ENCODE measurements at places on chromosomes 6 and 20.

DNA sequence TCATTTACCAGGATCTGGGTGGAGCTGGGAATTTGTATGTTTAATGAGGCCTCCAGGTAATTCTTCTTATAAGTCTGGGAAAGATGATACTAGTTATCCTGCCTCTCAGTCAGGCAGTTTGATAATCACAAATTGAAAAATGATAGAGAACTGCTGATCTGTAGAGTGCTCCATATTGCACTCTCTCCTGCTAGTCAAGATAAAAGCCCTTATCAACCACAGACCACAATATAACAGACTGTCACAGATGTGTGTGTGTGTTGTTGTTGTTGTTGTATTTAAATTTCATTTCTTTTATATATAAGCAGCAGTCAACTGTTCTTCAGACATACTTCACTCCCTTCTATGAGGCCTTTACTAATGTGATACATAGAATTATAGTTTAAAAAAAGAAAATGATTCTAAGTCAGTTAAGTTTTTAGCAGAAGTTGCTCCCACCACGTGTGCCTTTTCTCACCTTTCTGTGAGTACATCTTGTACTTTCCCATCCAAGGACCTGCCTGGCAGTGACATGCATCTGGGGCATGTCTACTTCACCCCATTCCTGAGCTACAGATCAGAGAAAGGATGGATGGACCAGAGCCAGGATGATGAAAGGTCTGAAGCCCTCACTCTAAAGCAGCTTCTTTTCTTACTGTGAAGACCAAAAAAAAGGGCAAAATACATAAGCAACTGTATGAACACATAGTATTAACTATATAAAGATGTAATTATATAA, 29.8 kb downstream of the TENT5A start:
- no peak for DNase-seq

DNA sequence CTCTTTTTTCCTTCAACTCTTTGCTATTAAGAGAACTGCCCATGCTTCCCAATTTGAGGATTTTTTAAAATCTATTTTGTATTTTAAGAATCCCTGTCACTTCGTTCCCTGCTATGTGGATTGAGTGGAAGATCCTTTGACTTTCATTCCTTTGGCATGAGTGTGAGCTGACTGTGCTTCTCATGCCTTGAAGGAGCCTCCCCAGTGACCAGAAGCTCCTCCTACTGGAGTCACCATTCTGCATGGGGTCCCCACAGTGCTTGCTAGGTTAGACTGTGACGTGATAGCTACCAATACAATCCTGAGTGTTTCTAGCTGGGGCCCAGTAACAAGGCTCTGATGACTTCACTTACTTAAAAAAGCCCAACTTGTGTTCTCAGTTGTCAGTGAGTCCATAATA, 104.4 kb upstream of the LAMP5 start:
- no peak for DNase-seq

- DNase-seq: no peak
These were observed 194.5 kb upstream of the CDYL start for GRCh38 chr6:4581468-4582385.

GRCh38 chr6:165110860-165111259, 198.5 kb downstream of the C6orf118 start:
- DNase-seq: no peak

DNA sequence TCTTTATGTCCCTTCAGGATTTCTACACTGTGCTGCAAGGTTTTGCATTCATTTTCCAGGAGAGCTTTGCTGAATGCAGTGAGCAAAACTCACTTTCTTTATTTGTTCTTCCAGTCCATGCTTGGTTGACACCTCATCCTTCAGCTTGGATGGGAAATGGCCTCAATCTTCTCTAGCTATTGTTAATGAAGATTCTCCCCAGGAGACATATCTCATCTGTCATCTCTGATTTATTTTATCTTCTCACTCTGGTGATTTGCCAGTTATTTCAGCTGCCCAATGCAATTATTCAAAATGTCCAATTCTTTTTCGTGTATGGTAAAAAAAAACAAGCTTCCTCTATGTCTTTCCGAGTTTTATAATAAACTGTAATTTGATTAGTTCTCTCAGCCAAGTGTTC, 77.9 kb upstream of the PAK5 start:
- no peak for DNase-seq

DNA sequence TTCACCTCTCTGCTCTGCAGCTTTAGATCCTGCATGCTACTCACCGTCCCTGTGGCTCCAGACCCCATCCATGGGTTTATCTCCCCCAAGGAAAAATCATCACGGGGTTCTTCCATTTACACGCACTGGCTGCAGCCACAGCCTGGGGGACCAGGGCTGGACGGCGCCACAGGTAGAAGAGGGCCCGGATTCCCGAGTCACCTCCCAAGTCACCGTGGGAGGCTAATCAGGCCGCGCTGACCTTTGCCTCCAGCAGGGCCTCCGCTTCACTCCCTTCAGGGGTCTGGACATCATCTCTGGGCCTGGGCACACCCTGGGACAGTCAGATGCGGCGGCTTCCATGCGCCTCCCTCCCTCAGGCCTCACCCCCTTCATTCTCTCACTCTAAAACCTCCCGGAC, 47.8 kb upstream of the ENTPD6 start:
- no peak for DNase-seq

- DNase-seq: no peak
These were observed 22.2 kb downstream of the NHLRC1 start for GRCh38 chr6:18100296-18100695.

- no peak for DNase-seq
These were observed 4.1 kb upstream of the MYT1 start for GRCh38 chr20:64160118-64160517.

GRCh38 chr6:136608991-136609390, 58.8 kb upstream of the MAP7 start:
- DNase-seq: no peak

GRCh38 chr20:4406627-4407026, 315.1 kb upstream of the PRND start:
- DNase-seq: no peak

DNA sequence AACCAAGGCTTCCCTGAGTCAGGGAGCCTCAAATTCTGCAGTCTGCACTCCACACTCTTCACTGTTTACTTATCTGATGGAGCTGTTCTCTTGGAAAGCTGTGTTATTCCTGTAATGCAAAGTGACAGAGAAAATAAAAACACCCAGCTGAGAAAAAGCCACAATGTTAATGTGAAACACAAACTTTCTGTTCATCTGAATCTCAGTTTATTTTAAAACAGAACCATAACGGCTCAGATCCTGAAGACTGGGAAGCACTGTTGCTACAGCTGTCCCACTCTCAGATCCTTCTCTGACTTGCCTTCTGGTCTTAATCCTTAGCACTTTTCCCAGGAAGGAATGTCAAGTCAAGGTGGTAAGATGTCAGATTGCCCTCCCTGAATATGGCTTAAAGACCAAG, 736.6 kb downstream of the DHX35 start:
- DNase-seq: no peak

DNA sequence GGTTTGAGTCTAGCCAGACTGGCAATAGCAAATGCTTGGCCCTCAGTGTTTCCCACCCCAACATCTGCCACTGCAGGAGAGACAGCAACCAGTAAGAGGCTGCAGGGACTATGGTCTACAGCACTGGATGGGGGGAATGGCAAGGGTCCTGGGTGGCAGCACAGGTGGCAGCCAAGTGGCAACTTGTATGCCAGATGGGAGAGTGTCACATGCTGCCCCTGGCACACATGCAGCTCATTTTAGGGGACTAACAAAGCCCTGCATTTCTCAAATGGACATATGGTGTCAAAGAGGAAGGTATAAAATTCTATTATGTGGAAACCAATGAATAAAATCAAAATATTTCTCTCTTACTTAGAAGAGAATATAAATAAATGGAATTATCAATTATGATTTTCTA, 298.7 kb upstream of the MARCKS start:
- DNase-seq: no peak

- no peak for DNase-seq
These were observed 27.9 kb downstream of the STK38 start for GRCh38 chr6:36519352-36519751.

DNA sequence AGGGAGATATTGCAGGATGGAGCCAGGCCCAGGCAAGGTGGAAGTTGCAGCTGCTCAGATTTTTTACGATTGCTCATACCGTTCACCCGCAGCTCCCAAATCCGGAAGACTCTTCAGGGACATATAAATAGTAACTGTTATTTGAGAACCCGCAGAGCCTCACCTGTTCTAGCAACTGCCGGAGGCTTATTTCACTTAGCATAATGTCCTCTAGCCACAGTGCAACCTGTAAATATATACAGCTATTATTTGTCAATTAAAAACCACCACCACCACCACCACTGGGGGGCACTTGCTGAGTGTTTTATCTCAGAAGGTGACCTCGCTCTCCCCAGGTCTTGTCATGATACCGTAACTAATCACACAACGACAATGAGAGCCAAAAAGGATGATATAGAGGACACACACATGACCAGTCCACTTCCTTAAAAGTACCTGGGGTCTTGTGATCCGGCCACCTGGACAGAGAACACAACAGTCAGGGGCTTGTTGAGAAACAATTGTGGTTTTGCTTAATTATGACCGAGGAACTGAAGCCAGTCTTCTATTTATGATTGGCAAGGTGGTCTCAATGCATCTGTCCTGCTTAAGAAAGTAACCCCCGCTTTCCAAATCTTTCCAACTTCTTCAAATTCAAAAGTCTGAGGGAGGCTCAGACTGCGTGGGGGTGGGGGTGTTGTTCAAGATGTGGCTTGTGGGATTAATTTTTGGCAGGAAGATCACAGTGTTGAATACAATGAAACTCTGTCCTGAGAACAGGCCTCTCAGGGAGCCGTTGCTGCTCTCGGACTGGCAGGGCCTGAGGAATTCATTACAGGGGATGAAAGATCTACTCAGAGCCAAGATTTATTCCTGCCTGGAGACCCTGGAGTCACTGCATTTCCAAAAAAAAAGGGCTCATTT, 107.7 kb upstream of the PRND start:
- peak; percentile 30 for DNase-seq

GRCh38 chr6:156662025-156662445, 115.1 kb upstream of the ARID1B start:
- DNase-seq: peak; percentile 50

DNA sequence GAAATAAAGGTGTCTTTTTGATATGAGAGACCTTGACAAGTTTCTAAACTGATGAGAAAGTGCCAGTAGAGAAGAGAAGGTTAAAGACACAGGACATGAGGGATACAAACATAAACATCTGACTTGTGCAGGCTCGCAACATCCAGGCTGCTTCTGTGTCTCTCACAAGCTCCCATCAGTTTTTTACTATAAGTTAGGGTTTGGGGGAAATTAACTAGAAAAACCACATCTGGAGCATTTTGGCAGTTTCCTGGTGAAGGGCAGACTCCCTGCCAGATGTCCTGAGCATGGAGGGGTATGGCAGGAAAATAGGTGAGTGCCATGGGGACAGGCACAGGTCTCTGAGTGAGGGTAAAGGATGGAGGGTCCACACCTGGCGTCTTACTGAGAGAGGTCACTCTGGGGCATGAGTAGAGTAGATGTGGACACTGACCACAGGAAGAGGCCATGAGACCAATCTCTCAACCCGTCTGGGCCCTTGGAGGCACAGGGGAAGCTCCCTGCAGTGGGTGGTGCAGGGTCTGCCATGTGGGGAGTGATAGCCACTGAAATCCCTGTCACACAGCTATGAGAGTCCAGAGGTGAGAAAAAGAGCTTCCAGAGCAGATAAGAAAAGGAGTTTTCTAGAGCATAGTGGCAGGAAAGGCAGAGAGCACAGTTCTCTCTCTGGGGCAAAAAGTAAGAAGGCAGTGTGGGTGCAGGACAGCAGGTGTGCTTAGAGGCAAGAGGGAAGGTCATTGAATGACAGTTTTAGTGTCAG, 193.3 kb upstream of the SYNDIG1 start:
- DNase-seq: no peak

- DNase-seq: no peak
These were observed 11.9 kb downstream of the SYNE1 start for GRCh38 chr6:152625213-152625612.

GRCh38 chr6:111768431-111768770, 104.9 kb downstream of the FYN start:
- DNase-seq: no peak

DNA sequence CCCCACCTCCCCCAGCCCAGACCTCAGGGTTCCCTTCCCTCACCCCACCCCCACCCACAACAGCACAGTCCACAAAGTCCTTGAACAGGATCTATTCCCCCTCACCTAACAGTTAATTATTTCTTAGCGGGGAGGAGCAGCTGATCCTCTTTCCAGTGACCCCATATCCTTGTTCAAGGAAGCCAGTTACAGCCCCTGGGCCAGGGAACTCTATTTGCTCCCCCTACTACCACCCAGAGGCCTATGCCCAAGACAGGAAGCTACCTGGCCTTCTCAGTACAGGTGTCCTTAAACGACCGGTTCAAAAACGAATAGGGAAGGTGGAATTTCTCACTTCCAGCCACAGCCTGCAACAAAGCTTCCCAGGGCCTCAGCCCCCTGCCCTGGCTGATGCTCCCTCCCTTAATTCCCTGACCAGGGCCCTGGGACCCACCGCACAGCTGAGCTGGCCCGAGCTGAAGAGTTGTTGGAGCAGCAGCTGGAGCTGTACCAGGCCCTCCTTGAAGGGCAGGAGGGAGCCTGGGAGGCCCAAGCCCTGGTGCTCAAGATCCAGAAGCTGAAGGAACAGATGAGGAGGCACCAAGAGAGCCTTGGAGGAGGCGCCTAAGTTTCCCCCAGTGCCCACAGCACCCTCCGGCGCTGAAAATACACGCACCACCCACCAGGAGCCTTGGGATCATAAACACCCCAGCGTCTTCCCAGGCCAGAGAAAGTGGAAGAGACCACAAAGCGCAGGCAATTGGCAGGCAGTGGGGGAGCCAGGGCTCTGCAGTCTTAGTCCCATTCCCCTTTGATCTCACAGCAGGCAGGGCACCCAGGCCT, 778 bp downstream of the MCCD1 start:
- DNase-seq: no peak

- DNase-seq: no peak
These were observed 146.4 kb upstream of the FAM83B start for GRCh38 chr6:54700158-54700557.

DNA sequence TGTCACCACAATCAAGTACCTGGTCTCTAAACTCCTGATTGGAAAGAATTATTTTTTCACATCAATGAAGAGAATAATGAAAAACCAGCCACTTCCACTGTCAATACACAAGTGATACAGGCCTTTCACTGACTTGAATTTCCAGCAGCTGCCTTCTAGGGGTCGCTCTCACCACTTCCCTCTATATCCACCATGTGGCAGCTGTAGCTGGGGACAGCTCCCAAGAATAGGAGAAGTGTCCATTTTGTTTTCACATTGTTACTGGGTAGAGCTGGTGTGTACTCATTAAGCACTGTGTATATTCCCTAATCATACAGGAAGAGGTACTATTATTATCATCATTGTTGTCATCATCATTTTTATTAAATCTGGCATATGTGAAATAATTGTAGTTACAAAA, 438.4 kb upstream of the SPTLC3 start:
- peak; percentile 71 for DNase-seq

GRCh38 chr6:39818695-39819094, 26.5 kb downstream of the DAAM2 start:
- DNase-seq: no peak

GRCh38 chr20:18304618-18305017, 16.3 kb downstream of the ZNF133 start:
- DNase-seq: peak; percentile 10

GRCh38 chr6:167330750-167331149, 5.9 kb downstream of the TTLL2 start:
- no peak for DNase-seq

GRCh38 chr20:14062786-14063185, 67.5 kb downstream of the MACROD2 start:
- no peak for DNase-seq

GRCh38 chr6:14165091-14165490, 47.5 kb downstream of the CD83 start:
- no peak for DNase-seq

GRCh38 chr6:45479834-45480751, 102.4 kb upstream of the SUPT3H start:
- DNase-seq: peak; percentile 37

GRCh38 chr6:32170294-32170693, 5.6 kb downstream of the AGPAT1 start:
- DNase-seq: no peak
